ENCODE measurements at places on chromosomes 4 and X.

DNA sequence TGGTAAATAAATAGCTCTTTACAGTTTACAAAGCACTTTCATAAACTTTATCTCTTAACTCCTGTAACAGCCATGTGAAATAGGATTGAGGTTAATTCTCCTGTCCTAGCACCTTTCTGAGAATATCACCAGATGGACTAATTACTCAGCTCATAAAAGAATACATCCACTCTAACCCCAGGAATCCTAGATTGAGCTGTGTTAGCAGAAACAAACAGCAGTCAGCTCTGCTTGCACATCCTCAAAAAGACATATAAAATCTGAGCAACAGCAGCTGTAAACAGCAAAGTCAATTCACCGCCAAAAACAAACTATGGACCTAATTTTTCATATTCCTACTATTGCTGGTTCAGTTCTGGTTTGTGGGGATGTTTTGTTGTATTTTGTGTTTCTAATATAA, 182.8 kb downstream of the QDPR start:
- DNase-seq = no peak

DNA sequence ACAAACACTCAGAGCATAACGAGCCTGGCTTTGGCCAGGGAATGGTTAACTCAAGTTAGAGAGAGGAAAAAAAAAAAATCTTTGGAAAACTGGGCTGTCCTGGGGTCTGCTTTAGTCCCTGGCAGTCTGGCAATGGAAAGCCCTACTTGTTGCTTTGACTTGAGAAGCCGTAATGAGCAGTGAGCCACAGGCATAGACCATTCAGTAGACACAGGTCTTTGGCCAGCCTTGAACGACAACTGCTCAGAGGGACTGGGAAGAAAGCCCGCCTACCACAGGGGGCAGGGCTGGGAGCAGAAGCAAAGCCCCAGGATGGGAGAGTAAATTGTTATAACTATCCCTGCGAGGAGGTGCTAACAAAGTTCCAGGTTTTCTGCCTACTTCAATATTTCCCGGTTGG, 25.9 kb downstream of the SLC25A43 start:
- no peak for DNase-seq

DNA sequence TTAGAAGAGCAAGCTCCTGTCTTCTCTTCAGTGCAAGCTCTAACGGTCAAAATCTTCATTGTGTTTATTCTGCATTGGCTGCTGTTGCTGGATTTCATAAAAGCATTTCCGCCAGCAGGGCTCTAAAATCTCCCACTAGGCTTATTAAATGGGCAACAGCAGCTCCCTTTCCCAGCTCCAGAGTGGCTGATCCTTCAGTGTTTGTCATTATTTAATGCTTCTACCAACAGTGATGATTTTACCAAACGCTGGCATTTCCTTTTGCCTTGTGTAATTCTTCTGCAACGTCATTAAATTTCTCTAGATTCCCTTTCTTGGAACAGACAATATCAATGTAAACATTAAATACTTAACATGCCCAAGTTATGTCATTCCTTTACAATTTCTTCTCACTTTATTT, 20.1 kb downstream of the SLC7A11 start:
- DNase-seq = peak; percentile 77

- DNase-seq = no peak
These were observed 2.5 kb downstream of the USP51 start for GRCh38 chrX:55487143-55487542.

- no peak for DNase-seq
These were observed 40.8 kb downstream of the ARSD start for GRCh38 chrX:2888309-2888708.

- no peak for DNase-seq
These were observed 24.2 kb upstream of the F9 start for GRCh38 chrX:139506333-139506732.

DNA sequence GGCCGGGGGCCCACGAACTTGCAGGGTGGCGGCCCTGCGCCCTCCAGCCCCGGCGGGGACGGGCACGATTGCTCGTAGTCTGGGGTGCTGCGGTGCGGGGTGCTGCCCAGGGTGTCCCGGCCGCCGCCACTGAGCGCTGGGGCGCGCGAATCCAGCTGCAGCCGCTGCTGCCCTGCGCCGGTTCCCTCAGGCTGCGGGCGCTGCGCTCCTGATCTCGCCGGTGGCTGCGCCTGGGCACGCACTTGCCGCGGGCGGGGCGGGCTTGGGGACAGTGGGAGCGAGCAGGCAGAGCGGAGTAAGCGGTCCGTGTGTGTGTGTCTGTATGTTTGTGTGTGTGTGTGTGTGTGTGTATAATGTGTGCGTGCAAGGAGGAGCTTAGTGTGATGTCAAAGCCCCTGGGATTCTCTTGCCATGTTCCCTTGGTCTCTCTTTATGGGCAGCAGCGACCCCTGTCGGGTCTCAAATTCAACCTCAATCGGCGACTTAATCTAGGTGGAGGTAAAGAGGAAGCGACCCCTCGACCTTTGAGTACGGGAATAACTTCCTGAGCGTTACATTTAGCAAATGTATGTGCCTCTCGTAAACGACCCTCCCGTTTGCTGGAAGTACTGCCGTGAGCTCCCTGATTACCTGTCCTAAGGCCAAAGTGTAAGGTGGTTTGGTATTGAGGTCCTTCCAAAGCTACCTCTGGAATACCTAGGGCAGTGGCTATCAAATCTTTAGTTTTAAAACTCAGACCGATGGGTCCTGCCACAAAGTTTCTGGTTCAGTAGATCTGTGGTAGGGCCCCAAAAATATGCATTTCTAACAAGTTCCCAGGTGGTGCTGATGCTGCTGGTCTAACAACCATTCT, at the start of gene RNF150:
TSS of gene RNF150 (minus strand) at position 324 of the 853 bp plus-strand sequence.
- peak; percentile 79 for DNase-seq

DNA sequence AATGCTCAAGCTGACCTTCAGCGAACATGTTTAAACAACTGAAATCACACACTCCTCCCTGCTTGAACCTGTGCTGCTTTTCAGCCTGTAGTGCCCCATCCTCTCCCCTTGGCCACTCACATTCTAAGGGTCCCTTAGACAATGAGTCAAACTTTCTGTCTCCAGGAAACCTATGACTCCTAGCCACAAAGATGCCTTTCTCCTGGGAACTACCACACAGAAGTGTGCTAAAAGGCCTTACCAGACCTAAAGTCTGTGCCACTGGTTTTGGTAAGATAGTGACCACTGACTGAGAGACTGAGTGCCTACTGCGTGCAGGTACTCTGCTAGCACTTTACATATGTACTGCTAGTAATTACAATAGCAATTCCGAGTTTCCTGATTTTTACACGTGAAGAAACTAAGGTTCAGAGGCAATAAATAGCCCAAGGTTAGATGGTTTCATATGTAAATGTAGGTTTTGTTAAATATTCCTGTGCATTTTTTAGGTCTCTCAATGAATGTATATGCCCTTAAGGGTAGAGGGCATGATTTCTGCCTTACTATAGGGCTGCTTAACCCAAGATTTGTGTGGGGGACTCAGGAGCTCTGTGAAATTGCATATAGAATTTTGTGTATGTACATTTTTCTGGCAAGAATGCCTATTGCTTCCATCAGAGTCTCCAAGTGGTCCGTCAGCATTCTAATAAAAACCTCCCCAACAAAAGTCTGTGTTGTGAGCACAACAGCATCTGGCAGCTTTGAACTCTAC, 71.1 kb downstream of the NSG1 start:
- DNase-seq = peak; percentile 43

DNA sequence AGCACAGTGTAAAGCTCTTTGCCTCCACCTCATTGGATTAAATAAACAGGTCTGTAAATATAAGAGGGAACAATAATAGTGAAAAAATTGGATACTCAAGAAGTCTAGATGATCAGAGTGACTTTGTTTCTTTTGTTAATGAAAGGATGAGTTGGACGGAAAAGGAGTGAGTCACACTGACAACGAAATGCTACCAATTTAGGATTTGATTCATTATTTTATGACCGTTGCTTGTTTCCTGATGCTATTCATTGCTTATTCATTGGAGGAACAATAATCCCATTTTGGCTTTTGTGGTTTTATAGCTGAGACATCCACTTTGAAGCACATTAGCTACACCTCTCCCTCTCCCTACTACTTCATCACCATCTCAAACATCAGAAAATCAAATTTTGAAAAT, 74.4 kb upstream of the DYNLT3 start:
- DNase-seq = peak; percentile 53

GRCh38 chrX:107452581-107452980, 3.1 kb downstream of the FRMPD3 start:
- DNase-seq = no peak
